Activated CD4-positive, CD25-positive, alpha-beta regulatory T cell treated with anti-CD3 and anti-CD28 coated beads, Interleukin-2, amount 50 U/mL, for 16 hours (primary cell): ENCODE measurements at places on chromosomes 5 and 9.

- DNase-seq: no peak
Observed at GRCh38 chr9:116271340-116271739, 117.7 kb downstream of the PAPPA start.

GRCh38 chr5:44225231-44226160 lies 163.7 kb downstream of the FGF10 start:
- no peak for DNase-seq

DNA sequence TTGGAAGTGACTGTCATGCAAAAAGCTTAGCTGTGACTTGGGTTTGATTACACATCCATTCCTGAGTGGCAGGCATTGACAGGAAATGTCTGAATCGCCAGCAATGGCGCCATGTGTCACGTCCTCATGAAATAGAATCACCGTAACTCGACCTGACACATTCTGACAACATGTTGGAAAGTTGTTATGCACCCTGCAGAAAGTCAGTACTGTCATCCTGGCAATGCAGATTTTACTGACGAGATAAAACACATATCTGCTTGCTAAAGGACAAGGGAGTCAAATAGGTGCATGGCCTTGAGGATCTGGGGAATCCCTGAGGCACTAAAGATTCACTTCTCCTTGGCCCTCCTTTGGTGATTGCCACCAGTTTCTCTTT lies 344.2 kb downstream of the SPATA31D1 start:
- DNase-seq: no peak

- no peak for DNase-seq
Observed at GRCh38 chr9:84300271-84300670, 40.3 kb downstream of the SLC28A3 start.

- DNase-seq: no peak
Observed at GRCh38 chr5:156240414-156240813, 86.5 kb upstream of the SGCD start.

GRCh38 chr5:56412601-56413379 lies 179.7 kb upstream of the ANKRD55 start:
- DNase-seq: no peak

- no peak for DNase-seq
Observed at GRCh38 chr5:1881098-1881572, 1.6 kb downstream of the IRX4 start.

GRCh38 chr9:127221695-127222094 lies 42.9 kb upstream of the GARNL3 start:
- no peak for DNase-seq

DNA sequence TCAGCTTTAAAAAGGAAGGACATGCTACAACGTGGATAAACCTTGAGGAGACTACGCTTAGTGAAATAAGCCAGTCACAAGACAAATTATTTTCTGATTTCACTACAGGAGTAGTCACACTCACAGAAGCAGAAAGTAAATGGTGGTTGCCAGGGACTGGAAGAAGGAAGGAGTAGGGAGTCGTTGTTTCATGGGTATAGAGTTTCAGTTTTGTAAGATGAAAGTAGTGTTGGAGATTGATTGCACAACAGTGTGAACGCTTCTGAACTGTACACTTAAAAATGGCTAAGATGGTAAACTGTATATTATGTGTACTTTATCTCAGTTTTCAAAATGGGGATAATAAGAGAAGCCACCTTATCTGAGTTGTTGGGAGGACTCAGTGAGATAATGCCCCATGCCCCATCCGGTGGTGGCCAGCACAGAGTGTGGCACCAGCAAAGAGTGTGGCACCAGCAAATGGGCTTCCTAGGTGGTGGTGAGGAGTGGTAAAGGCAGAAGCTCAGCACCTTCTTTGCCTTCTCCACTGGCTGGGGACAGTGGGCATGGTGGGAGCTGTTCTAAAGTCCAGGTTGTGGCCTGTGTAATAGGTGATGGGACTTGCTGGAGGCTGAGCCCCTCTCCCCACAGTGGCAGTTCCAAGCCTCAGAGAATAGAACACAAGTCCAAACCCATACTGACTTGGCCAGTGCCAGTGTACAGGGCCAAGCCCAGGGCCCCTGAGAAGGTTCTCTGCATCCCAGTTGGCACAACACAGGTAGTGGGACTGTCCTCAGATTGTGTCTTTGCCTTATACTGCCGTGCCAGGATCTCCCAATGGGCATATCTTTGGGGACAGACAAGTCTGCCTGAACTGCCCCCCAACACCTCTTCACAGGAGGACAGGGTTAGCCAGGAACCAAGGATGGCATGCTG lies 4.4 kb downstream of the SLC22A4 start:
- DNase-seq: no peak

DNA sequence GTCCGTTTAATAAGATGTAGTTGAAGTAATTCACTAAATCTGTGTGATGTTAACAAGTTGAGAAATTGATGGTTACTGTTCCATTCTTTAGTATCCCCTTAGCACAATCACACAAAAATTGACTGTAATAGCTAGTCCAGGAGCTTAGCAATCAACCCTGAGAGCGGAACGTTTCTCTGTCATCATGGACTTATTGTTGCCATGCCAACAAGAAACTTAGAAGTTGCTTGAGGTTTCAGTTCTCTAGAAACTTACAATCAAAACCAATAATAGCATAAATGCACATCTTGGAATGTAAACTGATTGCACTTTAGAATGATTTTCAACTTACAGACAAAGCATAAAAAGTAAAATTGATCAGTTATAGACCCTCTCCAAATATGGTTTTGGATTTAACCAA lies 125.4 kb upstream of the ANKH start:
- no peak for DNase-seq

DNA sequence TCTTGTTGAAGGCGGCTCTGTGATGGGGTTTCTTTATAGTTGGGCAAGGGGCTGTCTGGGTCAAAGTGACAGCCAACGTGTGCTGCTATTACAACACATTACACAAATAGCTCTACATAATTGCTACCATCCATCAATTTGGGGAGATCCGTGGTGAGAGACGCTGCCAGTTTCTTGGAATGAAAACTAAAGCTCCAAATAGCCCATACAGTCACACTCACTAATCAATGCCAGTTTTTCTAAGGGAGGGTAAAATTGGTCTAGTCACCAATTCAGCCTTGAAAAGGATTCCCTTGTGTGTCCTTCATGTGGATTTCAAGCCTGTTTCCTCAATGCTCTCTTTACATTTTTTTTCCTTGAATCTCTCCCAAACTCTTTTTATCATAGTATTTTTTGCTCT lies 343.3 kb upstream of the KLF4 start:
- DNase-seq: no peak

- DNase-seq: no peak
Observed at GRCh38 chr5:39186722-39187539, 32.4 kb downstream of the FYB1 start.

GRCh38 chr5:42719034-42719433 lies 37.6 kb upstream of the CCDC152 start:
- DNase-seq: no peak

DNA sequence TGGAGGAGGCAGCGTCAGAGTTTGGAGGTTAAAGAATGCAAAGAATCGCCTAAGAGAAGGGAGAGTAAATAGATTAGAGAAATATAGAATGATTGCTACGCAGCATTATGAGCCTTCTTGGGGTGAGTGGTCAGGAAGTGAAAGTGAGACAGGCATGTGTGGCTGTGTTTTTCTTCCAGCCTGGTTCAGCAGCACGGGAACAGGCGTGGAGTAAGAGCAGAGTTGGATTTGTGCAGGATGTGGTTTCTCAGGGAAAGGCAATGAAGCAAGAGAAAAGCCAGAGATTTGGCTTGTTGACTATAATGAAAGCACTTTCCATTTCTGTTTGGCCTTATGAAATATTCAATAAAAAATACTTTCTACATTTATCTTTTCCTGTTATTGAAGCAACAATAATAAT lies 34.3 kb upstream of the FRMD3 start:
- DNase-seq: no peak

- DNase-seq: no peak
Observed at GRCh38 chr5:147487031-147487750, 22.7 kb downstream of the DPYSL3 start.

GRCh38 chr5:111954516-111955395 lies 197.8 kb upstream of the NREP start:
- DNase-seq: no peak

GRCh38 chr5:102545175-102545574 lies 46.4 kb upstream of the SLCO6A1 start:
- DNase-seq: no peak

DNA sequence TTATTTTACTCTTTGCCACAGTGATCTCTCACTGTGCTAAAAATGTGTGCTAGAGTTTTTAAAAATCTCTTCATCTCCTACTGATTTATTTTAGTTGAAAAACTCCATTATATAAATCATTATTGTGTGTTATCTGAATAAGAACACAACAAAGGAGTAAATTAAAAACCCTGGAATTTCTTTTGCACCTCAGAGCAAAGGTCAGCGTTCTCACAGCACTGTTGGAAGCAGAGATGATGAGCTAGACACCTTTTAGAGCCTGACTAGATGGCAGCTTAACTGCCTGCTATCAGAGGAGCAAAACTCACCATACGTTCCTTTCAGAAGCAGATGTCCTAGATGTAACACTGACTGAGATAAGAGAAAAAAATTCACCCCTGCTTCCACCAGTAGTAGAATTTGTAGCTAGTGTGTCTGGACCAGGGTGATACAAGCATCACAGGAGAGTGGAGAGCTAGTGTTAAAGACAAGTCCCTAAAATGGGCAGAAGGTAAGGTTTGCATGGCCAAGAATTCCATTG lies 147.1 kb downstream of the ENTREP1 start:
- DNase-seq: no peak

DNA sequence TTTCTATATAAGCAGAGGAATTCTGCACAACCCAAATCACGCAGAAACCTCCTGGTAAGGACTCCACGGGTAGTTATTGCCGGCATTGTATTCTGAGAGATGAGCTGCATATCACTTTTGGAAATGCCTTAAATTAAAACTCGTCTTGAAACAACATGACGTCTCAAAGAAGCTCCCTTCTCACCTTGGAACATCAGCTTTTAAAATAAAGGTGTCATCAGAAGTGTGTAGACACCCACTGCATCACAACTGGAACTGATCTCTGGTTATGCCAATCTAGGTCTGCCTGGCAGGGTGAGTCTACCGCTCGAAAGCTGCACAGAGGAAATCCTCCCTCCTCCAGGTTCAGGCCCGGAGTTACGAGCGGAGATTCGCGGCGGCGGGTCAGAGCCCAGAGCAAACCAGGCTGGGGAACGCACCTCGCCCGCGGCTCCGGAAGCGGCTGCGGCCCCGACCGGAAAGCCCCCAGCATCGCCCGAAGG lies 974 bp upstream of the SLC12A2 start:
- no peak for DNase-seq

DNA sequence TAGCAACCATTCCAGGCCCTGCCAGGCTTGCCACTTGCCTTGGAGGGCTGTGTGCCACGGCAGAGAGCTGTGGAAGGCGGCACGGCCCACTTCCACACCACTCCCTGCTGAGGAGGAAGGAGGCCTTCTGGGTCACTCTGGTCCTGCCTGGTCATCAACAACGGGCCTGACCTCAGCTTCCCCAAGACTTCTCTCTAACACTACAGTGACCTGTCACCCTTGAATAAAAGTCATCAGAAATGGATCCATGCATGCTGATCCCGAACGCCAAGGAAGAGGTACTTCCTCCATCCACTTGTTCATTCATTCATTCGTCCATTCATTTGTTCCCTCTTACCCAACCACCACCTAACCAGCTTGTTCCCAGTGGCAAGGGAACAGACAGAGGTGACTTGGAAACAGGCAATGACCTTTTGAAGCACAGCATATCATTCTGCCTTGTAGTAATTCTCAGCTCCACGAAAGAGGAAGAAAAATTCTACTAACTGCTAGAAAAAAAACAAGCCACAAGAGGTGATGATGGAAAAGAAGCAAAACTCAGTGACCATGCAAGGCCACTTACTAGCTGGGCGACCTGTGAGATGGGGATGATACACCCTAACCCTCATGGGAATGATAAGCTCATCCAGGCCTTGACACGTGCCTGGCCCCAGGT lies 58.6 kb downstream of the STK10 start:
- no peak for DNase-seq

DNA sequence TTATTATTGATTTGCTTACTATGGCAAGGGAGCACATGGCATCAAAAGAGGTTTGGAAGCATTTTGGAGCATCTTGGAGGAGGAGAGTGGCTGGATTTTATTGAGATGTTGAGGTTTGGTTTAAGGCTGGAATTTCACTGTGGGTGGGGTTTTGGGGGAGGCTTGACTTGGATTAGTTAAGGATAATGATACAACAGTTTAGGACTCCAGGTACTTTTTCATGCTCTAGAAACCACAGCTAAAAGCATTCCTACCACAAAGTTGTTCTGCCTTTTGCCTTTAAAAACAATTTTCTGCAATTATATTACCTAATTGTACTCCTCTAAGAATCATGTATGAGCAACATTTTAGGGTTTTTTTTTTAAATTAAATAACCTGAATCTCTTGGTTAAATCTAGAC lies 5.0 kb downstream of the GCNT4 start:
- DNase-seq: no peak

GRCh38 chr9:135281791-135282737 lies 194.6 kb downstream of the OLFM1 start:
- DNase-seq: no peak

- no peak for DNase-seq
Observed at GRCh38 chr9:32955655-32956478, 45.6 kb downstream of the APTX start.

GRCh38 chr9:10268531-10269485 lies 344.0 kb downstream of the PTPRD start:
- no peak for DNase-seq

GRCh38 chr5:122500245-122501088 lies 188.4 kb downstream of the SNCAIP start:
- DNase-seq: no peak

DNA sequence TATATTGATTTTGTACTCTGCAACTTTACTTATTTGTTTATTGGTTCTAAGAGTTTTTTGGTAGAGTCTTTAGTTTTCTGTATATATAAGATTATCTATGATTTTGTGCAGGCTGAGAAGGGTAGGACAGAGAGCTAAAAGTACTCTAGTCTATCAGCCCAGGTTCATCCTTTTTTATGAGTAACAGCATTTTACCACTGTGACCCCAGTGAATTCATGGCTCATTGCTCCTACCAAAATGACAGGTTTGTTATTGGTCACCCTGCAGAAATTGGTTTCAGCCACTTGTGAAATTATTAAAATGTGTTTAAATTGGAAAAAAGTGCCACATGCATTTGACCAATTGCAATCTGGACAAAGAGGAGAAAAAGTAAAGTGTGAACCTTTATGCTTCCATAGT lies 421.4 kb upstream of the DAB2 start:
- no peak for DNase-seq

- no peak for DNase-seq
Observed at GRCh38 chr9:76610011-76610352, 151.0 kb downstream of the GCNT1 start.

GRCh38 chr5:82169892-82170291 lies 108.3 kb downstream of the RPS23 start:
- DNase-seq: no peak

- DNase-seq: no peak
Observed at GRCh38 chr5:160480652-160481051, 59.0 kb downstream of the PTTG1 start.

DNA sequence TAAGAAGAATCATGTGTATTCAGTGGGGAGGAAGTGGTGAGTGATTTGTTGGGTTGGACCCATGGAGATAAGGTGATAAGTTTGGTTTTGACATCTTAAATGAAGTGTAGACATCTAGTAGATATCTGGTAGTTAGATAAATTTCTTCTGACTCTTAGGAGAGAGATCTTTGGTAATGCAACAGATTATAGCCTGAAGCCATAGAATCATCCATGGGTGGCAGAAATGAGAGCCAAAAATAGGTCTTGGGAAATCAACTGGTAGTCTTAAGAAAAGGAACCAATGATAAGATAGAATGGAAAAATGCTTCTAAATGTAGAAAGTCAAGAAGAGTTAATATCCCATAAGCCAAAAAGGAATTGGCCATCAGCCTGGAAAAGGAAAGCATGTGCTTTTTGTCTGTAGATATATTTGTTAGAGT lies 532.7 kb upstream of the GRAMD2B start:
- no peak for DNase-seq
